ENCODE measurements at places on chromosomes 3 and 15.

GRCh38 chr3:78900426-78900825 is 867.4 kb downstream of the ROBO1 start:
- DNase-seq: no peak

DNA sequence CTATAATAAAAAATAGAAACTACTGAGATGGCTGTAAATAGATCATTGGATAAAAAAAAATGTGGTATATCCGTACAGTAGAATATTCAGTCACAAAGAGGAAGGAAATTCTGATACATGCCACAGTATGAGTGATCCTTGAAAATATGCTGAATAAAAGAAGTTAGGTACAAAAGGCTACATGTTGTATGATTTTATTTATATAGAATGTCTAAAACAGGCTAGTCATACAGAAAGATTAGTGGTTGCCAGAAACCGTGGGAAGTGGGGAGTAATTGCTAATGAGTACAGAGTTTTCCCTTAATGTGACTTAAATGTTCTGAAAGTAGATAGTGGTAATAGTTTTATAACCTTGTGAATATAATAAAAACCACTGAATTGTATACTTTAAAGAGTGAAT is 24.9 kb upstream of the FAH start:
- no peak for DNase-seq

GRCh38 chr15:86103825-86104224 is 24.2 kb downstream of the AGBL1 start:
- no peak for DNase-seq

DNA sequence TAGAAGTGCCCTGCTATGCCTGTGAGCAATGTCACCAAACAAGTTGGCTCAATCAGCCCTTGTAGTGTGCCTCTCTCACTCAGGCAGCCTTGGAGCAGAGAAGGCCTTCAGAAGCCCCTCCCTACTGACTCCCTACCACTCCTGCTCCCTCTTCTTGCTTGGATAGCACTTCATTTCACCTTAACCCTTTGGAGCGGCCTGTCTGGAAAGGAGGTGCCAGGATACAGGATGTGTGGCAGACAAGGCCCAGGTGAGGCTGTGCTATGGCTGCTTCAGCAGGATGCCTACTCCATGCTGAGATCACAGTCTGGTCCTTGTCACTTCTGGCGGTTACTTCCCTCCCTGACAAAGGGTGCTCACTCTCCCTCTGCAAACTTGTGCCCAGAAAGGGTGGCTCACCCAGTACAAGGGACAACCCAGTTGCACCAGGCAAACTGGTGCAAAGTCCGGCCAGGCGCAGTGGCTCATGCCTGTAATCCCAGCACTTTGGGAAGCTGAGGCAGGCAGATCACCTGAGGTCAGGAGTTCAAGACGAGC is 1.1 kb downstream of the MON1A start:
- DNase-seq: no peak

DNA sequence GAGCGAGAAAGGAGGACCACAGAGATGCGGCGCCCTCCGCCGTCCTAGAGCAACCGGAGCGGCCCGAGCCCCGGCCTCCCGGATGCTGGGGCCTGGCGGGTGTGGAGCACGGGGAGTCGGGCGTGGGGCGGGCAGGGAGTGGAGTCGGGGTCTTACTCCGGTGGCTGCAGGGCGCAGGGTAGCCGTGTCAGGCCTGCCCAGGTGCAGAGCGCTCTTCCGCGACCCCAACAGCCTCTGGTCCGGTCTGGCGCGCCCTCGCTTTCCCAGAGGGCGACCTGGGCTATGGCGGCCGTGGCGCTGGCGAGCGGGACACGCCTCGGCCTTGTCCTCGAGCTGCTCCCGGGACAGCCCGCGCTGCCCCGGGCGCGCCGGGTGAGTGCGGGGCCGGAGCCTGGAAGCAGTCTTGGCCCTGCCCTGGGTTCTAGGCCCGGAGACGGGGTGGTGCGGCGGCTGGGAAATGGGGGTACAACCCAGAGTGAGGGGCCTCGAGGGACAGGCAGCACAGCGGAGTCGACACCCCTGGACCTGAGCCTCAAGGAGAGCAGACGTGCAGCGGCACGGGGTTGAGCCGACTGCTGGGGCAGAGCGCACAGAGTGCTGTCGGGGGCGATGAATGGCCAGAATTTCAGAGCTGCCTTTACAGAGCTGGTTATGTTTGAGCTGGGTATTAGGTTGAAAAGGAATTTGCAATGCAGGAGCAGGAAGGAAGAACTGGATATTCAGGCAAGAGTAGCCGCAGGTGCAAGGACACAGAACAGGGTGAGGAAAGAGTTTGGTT is at the start of gene ZNF662:
Gene ZNF662, plus strand, starts transcription at position 73 of the 778 bp plus-strand sequence. CDS start 1,973 bp downstream, outside the sequence.
- DNase-seq: peak; percentile 3

DNA sequence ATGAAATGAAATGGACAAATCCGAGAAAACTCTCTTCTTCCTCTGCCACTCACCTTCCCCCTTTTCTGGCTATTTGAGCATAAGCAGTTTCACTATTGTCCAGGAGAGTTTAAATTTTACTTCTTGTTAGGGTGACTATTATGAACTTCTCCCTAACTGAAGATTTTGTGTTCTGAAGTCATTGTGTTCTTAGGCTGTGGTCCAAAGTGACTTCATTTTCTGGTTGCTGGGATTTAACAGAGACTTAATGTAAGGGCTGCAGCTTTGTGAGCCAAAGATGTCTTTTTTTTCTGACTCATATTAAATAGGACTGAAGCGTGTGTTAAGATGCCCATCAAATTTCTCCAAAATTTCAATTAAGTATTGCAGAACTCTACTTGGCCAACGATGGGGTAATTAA is 46.5 kb upstream of the FSTL1 start:
- no peak for DNase-seq

- DNase-seq: peak; percentile 15
Observed at GRCh38 chr3:150605998-150606641, 3.0 kb downstream of the SELENOT start.

DNA sequence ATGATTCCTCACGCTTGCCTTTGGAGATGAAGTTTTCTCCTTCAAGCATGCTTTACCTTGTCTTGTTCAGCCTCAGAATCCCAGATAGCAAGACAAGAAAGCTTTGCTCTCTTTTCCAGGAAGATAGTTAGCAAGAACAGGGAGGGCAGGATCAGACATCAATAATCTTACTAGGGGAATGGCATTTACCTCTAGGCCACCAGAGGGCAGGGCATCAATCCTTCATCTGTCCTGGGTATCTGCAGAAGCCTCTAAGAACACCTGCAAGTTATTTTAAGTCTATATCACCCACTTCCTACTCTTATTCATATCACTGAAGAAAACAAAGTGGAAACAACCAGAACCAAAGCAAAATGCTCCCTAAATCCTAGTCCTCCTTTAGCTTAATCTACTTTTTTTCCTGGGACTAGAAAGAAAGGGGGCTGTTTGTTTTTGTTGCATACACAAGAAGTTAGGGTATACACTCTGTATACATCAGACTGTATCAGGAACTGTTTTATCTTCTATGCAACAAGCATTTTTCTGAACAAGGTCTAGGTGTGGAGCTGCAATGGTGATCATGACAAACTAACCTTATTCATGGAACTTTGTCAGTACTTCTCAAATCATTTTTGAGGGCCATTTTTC is 862.5 kb downstream of the CADM2 start:
- no peak for DNase-seq

DNA sequence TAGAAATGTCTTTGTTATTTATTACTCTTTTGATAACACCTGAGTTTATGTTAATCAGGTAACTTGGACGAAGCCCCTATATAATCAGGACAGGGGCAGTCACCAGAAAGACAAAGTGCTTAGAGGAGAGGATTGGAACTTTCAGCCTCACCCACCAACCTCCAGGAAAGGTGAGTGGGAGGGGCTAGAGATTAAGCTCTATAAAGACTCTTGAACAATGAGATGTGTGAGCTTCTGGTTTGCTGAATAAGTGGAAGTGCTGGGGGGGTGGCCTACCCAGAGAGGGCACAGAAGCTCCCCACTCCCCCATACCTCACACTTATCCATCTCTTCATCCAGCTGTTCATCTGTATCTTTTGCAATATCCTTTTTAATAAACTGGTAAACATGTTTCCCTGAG is 73.9 kb downstream of the TTBK2 start:
- DNase-seq: no peak

DNA sequence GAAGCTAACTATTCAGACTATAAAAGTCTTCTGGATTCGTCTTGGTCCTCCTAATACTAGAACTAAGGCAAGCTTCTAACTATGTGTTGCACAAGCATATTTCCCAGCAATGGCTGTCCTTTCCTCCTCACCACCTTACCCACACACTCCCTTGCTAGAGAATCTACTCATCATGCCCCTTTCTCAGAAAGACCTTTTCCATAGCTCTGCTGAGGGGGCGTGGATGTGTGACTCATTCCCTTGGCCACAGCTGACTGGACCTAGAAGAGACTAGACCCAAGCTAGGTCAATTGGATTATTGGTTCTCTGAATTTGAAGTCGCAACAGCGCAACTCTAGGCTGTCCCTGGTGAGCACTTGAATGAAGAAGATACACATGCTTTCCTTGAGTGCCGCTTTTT is 47.1 kb downstream of the ERC2 start:
- no peak for DNase-seq

DNA sequence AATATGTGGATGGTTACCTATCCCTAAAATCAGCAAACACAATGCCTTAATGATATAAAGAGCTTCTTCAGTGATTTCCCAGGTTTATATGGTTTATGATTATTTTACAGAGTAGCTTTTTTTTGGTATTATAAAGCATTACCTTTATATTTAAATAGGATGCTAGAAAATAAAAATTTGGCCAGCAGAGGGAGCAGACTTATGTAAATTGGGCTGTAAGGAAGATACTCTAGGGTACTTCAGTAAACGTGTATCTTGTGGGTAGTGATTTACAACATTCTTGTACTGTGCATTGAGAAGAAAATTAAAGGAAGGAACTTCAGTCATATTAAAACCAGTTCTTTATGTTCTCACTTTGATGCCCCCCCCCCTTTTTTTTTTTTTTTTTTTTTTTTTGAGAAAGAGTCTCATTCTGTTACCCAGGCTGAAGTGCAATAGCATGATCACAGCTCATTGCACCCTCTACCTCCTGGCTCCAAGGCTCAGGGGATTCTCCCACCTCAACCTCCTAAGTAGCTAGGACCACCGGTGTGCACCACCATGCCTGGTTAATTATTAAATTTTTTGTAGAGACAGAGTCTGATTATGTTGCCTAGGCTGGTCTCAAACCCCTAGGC is 167.9 kb downstream of the BBX start:
- no peak for DNase-seq

DNA sequence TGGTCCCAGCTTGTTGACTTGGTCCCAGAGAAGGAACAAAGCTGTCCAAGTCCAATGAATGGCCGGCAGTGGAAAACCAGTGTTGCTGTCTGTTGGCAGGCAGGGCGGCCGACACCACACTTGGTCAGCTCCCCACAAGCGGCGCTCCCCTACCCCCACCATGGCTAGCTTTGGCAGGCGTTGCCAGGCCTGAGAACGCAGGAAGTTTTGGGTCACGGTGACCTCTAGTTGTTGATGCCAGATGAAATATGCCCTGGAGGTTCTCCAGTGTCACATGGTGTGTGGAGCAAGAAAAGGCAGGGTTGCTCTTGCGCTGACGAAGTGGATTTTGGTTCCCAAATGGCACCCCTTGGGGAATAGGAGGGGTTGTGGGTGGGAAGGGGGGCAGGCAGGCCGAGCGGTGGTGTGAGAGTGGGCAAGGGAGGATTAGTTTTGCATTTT is 72.7 kb upstream of the TPRG1 start:
- DNase-seq: no peak

GRCh38 chr3:81024560-81024959 is 736.9 kb downstream of the GBE1 start:
- DNase-seq: no peak

DNA sequence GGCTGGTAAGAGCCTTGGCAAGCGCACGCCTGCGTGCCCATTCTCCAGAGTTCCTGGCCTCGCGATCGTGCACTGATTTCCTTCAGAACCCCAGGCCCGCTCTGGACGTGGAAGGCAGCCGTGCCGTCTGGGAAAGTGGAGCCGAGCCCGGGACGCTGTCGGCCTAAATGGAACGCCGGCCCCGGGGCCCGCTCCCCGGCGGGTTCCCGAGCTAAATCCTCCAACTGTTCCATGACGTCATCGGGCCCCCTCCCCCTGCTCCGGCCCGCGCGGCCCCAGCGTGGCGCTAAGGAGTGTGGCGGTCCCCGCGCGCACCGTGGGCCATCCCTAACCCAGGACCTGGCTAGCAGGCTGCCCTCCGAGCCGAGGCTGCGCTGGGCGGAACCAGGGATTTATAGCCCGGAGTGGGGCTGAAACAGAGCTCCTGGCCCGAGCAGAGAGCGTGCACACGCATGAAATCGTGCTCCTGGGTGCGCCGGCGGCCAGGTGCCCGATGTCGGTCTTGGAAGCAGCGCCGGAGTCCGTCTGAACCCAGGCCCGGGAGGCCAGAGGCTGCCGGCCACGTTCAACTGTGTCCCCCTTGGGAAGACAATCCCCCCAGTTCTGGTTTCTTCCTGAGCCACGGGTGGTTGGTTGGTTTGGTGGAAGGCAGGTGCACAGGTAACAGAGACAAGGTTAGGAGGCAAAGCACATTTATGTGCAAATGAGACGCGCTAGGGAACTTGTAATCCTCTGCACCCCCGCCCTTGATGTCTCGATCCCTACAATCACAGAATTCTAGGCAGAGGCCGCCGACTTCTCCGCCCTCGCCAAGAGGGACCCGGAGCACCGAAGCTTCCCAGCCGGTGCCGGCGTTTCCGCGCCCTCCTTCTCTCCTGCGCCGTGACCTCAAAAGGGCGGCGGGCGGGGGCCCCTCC is 84.9 kb upstream of the ETV5 start:
- no peak for DNase-seq

GRCh38 chr15:63185206-63185605 is 4.2 kb upstream of the RAB8B start:
- no peak for DNase-seq

DNA sequence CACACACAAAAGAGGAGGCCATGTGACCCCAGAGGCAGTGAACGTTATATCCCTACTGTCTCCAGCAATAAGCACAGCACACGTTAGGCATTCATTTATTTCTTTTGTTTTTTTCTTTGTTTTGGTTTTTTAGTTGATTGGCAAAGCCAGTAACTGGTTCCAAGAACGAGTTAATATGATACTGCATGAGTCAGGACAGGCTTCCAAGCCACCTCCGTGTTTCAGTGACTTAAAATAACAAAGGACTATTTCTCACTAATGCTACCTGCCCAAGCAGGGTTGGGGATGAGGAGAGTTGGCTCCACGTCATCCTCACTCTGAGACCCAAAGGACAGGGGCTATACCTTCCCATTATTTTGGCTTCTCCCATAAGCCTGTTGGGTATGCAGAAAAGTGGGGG is 130.5 kb downstream of the ST8SIA2 start:
- DNase-seq: no peak

- no peak for DNase-seq
Observed at GRCh38 chr3:34056951-34057390, 258.5 kb downstream of the PDCD6IP start.

GRCh38 chr3:111210003-111210711 is 138.5 kb downstream of the NECTIN3 start:
- DNase-seq: no peak

DNA sequence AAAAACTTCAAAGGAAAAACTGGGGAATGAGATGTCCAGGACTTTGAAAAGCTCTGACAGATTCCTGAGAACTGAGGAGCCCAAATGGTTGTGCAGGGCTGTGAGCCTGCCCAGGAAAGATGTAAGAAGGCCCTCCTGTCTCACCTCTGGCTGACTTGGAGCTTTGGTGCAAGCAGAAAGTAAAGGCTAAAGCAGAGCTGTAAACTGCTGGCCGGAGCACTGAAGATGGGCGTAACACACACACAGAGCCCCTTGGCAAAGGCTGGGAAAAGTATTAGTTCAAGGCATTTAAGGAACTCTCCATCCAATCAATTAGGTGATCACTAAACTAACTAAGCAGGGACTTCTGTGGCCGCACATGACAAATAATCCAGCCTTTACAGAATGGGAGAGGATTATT is 144.1 kb upstream of the HACD2 start:
- no peak for DNase-seq

GRCh38 chr15:52278135-52278534 is 17.5 kb downstream of the MYO5C start:
- no peak for DNase-seq

All from CD4-positive, alpha-beta T cell treated with Interleukin-1 beta for 1 hour (primary cell).